CD4-positive, CD25-positive, alpha-beta regulatory T cell (primary cell): ENCODE measurements at places on chromosomes 13 and 19. TPM values are rescaled to one million over a fixed set of nuclear protein-coding genes. Genes with fewer than 3 reads are reported as not detected.

WASF3 gene
- total RNA-seq: 0.49 TPM

DNA sequence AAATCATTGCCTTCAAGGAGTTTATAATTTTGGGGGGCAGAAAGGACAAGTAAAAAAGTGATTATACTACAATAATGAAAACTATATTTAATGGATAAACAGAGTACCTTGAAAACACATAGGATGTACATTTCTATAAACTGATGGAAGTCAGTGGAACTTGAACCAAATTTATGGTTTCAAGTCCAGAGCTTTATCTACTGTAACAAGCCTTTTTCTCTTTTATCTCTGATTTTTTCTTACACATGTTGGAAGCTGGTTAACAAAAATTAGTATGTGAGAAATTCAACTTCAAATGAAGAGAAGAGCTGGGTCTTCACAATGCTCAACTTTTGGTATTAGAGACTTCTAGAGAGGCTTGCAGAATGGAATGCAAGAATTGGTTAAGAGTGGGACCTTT lies 393.6 kb downstream of the LMO7 start:
- DNase-seq: no peak

DNA sequence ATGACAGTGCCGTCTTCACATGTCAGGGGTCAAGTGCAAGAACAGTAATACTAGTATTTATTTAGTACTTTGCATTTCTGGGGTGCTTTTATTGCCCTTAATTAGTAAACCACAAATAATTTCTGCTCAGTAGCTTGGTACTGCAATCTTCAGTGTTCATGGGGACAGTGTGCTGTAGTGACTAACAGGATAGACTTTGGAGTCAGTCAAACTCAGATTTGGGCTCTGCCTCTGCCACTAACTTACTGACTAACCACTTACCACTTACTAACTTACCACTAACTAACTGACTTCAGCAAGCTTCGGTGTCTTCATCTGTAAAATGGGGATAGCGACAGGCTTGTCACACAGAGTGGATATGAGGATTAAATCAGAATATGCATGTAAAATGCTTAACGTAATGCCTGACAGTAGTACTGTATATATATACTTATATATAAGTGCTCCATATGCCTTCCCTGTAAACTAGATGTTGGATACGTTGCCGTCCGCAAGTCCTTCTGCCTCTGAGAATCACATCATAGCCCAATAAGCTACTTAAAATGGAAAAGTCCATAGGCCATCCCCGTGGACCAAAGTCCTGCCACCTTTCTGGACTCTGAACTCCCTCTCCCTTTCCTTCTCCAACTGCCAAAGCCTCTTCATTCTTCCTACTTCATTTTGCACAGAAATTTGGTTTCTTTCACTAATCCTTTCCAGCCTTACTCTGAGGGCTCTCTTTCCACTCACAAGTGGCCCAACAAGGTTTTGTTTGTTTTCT lies 158.1 kb downstream of the ZIC5 start:
- DNase-seq: no peak

GRCh38 chr19:8034178-8034525 lies 18.4 kb upstream of the CCL25 start:
- no peak for DNase-seq

DNA sequence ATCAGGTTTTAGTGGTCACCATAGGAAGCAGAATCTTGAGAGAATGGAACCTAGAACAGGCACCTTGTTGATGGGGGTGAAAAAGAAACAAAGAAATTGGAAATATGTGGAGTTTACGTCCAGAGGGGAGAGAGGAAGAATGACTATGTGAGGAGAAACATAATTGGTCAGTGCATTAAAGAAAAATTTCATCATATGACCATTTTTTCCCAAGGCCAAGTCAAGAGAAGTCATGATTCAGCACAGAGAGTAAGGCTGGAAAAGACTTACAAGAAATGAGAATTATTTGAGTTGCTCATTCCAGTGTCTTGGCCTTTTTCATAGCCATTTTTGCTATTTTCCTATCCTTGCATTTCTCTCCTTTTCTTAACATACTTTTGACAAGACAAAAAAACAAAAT lies 421.7 kb downstream of the EFNB2 start:
- no peak for DNase-seq

SBSN gene
- total RNA-seq: not detected

DNA sequence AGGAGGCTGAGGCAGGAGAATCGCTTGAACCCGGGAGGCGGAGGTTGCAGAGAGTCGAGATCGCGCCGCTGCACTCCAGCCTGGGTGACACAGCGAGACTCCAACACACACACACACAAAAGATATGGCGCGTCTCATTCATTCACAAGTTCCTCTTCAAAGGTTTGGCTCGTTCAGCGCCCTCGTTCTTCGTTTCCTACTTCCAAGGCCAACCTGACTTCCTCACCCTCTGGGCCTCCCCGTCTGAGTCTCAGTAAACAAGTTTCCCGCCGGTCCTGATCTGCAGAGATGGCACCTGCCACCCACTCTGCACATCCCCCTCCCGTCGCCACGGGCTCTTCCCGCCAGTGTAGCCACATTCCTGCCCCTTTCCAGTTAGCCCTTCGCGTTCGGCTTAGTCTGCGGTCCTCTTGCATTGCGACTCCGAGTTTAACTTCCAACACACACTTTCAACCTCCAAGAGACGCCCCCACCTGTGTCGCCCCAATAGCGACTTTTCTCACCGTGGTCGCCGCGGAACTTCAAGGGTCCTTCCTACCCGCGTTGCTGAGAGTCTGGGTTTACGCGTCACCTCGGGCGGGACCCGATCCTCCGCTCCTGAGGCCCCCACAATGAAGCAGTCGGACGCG lies 1.3 kb upstream of the BSG start:
- peak; percentile 52 for DNase-seq

DNA sequence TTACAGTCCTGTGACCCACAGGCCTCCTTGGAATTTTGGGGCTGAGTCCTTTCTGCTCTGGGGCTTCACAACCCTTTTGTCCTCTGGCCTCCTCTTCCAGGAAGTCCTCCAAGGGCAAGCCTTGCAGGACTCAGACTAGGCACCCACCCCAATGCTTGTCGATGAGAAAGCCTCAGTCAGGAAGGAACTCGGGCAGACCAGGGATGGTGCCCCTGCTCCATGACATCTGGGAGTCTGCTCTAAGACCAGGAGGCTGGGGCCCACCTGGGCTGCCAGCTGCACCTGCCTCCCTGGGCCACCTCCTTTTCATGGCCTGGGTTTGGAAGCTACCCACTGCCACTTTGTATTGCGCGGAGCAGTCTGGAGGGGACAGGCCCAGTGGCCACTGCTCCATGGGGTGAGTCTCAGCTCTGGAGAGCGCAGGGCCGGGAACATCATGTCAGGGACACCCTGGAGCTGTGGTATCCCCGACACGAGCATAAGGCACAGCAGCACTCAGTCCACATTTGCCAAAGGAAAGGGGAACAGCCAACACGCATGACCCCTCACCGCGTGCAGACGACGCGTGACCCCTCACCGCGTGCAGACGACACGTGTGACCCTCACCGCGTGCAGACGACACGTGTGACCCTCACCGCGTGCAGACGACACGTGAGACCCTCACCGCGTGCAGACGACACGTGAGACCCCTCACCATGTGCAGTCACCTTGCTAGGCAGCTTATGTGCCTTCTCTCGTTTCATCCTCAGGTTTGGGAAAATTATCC lies 10.8 kb downstream of the C2CD4C start:
- no peak for DNase-seq

ZNF835 gene
- total RNA-seq: 0.15 TPM

DNA sequence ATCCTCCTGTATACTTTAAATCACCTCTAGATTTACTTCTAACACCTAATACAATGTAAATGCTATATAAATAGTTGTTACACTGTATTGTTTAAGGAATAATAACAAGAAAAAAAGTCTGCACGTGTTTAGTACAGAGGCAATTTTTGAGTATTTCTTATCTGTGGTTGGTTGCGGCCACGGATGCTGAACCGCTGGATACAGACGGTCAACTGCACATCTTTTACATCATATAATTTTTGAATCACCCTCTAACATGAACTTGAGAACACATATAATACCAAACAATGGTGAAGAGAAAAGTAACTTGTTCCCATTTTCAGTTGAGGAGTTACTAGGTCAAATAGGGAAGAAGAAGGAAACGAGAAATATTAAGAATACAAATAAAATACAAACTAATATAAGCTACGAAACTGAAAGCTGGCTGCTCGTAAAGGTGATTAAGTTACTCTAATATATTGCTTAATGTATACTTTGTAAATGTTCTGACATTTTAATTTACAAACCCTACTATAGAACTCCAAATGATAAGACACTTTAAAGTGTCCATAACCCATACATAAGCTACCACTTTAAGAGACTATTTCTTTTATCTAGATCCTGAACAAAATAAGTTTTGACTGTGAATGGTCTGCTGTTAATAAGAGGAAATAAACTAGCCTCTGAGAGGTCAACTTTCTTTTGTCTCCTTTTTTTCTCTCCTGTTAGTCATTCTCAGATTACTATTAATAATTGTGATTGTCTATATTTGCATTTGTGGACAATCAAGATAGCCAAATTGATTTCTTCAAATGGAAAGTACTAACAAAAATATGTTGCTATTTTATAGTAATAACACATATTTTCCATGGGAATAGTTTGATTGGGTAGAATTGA lies 457.4 kb downstream of the DIAPH3 start:
- DNase-seq: no peak

- DNase-seq: no peak
Observed at GRCh38 chr13:102286326-102286725, 115.5 kb downstream of the FGF14 start.

- no peak for DNase-seq
Observed at GRCh38 chr19:5877882-5878281, 7.5 kb upstream of the FUT5 start.

GRCh38 chr19:47433121-47433520 lies 13.8 kb upstream of the MEIS3 start:
- peak; percentile 37 for DNase-seq

SGTA gene
- 35.7 TPM for total RNA-seq

CABP5 gene
- total RNA-seq: 0.32 TPM

GRCh38 chr19:4362101-4362828 lies 18.9 kb downstream of the MPND start:
- no peak for DNase-seq

DNAAF3 gene
- total RNA-seq: not detected

DNA sequence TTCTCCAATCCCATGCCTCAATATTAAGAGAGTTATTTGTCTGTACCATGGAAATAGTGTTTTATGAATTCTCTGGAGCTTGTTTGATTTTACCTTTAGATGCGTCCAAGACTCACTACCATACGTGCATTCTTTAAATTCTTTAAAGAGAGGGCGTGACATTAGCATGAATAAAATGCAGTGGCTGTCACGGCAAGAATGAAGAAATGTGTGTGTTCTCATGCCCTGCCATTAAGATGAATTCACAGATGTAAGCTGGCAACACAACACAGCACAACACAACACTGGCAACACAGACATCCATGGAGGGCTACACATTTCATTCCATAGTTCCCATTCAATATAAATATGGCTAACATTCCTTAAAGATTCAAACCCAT lies 213.4 kb downstream of the ENOX1 start:
- DNase-seq: no peak

DNA sequence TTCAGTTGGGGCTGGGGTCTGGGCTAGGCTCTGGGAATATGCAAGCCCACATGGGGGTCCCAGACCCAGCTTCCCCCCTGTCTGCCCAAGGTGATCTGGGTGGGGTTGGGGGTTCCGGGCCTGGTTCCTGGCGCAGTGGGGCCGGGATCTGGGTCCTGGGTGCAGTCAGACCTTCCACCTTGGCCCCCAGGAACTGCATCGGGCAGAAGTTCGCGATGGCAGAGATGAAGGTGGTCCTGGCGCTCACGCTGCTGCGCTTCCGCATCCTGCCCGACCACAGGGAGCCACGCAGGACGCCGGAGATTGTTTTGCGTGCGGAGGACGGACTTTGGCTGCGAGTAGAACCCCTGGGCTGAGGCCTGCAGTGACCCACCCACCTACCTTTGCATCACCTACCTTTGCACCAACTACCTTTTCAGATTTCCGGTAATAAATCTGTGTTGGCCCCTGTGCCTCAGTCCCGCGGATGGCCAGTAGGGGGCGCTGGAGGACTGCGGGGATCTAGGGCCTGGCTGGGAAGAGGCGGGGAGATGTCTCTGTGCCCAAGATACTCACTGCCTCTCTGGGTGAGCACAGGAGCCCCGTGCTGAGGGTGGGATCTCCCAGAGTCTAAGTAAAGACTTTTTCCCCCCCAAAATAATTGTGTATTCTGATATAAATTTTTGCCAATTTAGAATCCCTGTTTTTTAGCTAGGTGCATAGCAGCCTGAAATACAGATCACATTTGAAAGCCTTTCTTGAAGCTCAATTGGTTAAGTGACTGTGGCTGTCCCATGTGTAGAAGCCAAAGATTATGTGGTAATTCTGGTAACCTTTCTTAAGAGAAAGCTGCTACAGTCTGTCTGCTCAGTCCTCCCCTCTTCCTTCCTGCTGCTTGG lies 11.5 kb upstream of the CYP4F3 start:
- peak; percentile 80 for DNase-seq

FOXO1 gene
- 119 TPM for total RNA-seq

DNA sequence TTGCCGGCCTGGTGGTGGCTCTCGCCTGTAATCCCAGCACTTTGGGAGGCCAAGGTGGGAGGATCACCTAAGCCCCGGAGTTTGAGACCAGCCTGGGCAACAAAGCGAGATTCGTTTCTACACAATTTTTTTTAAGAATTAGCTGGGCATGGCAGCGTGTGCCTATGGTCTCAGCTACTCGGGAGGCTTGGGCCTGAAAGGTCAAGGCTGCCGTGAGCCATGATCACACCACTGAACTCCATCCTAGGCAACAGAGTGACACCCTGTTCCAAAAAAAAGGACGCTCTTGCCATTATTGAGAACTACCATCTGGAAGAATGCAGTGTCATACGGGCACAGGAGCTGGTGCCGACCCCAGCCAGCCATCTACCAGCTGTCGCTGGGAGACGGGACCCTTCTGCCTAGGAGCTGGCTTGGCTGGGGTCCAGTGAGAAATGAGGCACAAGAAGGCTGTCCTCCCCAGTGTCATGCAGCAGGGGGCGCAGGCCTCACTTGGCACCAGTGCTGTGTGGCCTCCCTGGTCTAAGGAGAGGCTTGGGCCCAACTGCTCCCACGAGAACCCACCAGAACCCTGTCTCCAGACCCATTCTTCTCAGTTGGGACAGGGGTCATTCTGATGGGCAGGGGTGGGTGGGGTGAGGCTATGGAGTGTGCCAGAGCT lies 12.2 kb upstream of the RELB start:
- DNase-seq: peak; percentile 62

GRCh38 chr19:33419788-33420130 lies 46.2 kb downstream of the CEBPG start:
- no peak for DNase-seq

CYP2S1 gene
- total RNA-seq: not detected

- no peak for DNase-seq
Observed at GRCh38 chr19:35168196-35168595, 13.7 kb downstream of the FXYD5 start.

DNA sequence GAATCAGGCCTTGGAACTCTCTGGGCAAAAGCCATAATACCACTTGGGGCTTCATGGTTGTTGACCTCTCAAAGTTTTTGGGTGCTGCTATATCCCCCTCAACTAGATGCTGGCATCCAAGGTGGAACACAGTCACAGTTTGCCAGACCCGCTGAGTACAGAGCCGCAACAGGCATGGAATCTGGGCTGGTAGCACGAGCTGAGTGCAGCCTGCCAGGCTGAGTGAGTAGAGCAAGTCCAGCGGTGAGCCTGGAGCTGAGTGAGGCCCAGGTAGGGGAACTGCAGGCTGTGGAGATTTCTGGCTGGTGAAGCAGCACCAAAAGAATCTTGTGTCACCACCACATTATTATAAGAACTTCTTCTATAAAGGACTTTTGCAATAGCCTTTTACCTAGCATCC lies 192.6 kb downstream of the PCDH17 start:
- no peak for DNase-seq

CA11 gene
- 10.4 TPM for total RNA-seq

CHST8 gene
- 0.27 TPM for total RNA-seq
